Peyer's patch (tissue), 4 donors: ENCODE measurements at places on chromosomes 5 and 9. TPM values are rescaled to one million over a fixed set of nuclear protein-coding genes. Genes with fewer than 3 reads are reported as not detected.

- no peaks in the 10 kb centered on the region for H3K27me3 ChIP-seq
- no peaks in the 10 kb centered on the region for H3K36me3 ChIP-seq
- H3K27ac ChIP-seq, result no peak overlapping the region
- no peaks in the 10 kb centered on the region for H3K4me1 ChIP-seq
Observed at GRCh38 chr9:31637861-31638260, 746.6 kb upstream of the ACO1 start.

GRCh38 chr9:13590996-13591395 is 311.5 kb upstream of the MPDZ start:
- H3K4me1 ChIP-seq, result no peaks in the 10 kb centered on the region
- H3K36me3 ChIP-seq, result no peaks in the 10 kb centered on the region
- no peak overlapping the region for H3K27ac ChIP-seq
- no peak for DNase-seq

GRCh38 chr5:82340799-82341198 is 62.6 kb upstream of the RPS23 start:
- no peak overlapping the region for H3K27ac ChIP-seq
- no peak for DNase-seq
- H3K36me3 ChIP-seq, result no peaks in the 10 kb centered on the region
- no peaks in the 10 kb centered on the region for H3K27me3 ChIP-seq
- H3K4me1 ChIP-seq, result no peaks in the 10 kb centered on the region

DNA sequence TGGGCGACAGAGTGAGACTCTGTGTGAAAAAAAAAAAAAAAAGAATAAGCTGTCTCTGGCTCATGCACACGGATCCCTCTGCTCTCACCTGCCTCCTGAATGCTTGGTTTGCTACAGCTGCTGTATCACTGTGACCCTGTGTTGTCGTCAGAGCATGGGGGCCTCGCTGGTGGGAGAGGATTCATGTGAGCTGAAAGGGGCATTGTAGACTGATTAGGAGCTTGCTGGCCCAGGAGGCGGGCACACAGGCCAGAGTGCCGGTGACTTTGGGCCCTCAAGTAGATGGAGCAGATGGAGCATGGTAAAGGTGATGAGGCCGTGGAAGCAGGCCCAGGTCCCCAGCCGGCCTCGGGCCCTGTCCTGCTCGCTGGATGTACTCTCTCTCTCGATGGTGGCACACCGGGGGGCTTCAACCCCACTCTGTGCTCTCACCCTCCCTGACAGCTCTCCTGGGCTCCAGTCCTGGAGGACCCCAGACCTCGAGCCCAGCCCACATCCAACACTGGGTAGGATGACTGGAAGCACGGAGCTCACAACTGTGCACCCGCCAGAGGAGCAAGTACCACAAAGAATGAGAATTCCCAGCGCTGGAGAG is 7.1 kb downstream of the FLT4 start:
- H3K4me3 ChIP-seq, result no peak overlapping the region
- H3K4me1 ChIP-seq, result no peaks in the 10 kb centered on the region
- no peak overlapping the region for H3K27ac ChIP-seq
- no peaks in the 10 kb centered on the region for H3K27me3 ChIP-seq
- DNase-seq, result no peak

DNA sequence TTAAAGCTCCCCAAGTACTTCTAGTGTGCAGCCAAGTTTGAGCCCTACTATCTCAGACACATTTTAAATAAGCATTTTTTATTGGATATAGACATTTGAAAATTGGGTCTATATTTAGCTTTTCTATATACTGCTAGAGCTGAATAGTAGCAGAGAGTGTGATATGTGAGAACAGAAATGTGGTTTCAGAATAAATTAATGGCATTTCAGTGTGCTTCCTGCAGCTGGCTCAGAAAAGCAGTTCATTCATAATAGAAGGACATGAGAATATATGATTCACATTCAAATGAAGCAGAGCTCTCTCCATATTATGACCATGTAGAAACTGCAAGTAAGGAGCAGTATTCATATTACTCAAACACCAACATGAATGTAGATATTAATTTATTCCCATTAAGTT is 464.0 kb downstream of the PTPRD start:
- H3K27ac ChIP-seq, result no peak overlapping the region
- no peaks in the 10 kb centered on the region for H3K4me1 ChIP-seq
- H3K4me3 ChIP-seq, result no peak overlapping the region
- H3K27me3 ChIP-seq, result no peaks in the 10 kb centered on the region

GRM6 gene
- total RNA-seq, result not detected

F12 gene
- total RNA-seq, result 22.2 TPM
